ENCODE measurements at places on chromosomes 1 and 21.

- H3K27me3 ChIP-seq: no peaks in the 10 kb centered on the region
- H3K36me3 ChIP-seq: no peaks in the 10 kb centered on the region
- H3K27ac ChIP-seq: no peak overlapping the region
- no peaks in the 10 kb centered on the region for H3K4me1 ChIP-seq
- no peak overlapping the region for H3K4me3 ChIP-seq
- DNase-seq: no peak
Observed at GRCh38 chr1:30677471-30677870, 45.9 kb downstream of the MATN1 start.

DNA sequence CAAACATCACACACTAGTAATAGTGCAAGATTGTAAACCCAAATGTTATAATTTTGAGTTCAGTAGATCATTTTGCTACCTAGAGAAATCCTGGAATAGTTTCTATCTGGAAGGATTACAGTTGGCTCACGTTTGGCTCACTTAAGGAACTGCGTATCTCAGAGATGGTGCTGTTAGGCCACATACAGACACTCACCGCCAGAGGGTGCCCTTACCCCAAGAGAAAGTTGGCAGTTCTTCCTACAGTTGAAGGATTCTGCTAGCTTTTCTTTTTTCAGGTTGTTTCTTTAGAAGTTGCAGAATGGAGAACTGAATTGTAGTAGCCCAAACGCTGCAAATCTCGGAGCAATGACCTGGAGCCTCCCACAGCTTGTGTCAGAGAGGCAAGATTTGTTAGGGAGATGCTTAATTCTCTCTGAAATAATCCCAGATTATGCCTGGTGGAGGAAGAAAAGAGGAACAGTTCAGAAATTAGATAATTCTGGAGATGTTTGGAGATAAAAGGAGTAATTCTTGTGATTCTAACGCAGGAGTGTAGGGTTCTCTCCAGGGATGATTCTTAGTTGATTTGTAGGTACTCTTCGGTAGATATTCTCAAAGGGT lies 87.9 kb upstream of the PAPPA2 start:
- H3K4me1 ChIP-seq: no peaks in the 10 kb centered on the region
- H3K27ac ChIP-seq: no peak overlapping the region
- peak; percentile 57 for DNase-seq
- H3K4me3 ChIP-seq: no peak overlapping the region
- no peaks in the 10 kb centered on the region for H3K27me3 ChIP-seq
- no peaks in the 10 kb centered on the region for H3K36me3 ChIP-seq

DNA sequence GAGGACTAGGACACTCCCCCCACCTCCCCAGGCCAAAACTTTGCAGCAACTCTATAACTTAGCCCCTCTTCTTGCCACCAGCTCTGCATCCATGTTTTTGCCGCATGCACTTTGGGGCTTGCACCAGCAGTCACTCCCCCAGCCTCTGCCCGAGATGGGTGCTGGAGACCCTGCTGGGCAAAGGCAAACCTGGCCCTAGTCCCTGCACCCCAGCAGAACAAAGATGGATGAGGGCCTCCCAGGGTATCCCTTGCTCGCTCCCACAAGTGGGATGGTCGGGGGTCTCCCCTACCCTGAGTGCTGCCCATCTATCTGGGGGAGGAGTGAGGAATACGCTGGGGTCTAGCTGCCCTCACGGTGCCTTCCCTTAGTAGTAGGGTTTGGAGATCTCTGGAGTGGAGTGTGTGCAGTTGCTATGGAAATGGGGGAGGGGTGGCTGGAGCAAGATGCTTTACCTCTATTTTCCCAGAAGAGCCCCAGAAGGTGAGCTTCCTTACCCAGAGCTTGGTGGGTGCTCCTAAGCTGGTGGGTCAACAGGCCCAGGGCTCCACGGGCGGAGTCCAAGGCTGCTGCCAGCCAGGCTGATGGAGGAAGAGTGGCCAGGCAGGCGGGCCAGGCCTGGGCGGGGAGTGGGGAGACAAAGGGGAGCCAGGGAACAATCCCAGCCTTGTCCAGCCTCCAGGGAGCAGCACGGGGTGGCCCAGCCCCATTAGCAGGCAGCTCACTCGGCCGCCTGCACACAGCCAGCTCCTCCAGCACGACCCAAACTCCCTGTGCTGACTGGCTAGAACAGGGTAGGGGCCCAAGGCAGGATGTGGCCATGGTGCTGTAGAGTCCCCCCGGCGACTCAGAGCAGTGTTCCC lies at the start of gene PAQR6:
PAQR6 (minus strand) TSS at position 597 of the 863 bp plus-strand sequence. CDS start 1,325 bp downstream, outside the sequence.
- no peak within 1 kb of the TSS for H3K4me3 ChIP-seq
- H3K27ac ChIP-seq: no peak within 1 kb of the TSS
- peaks cover 3% of the 10 kb centered on the region for H3K4me1 ChIP-seq
- no peak for DNase-seq
- H3K27me3 ChIP-seq: peaks cover 10% of the 10 kb centered on the region

GRCh38 chr1:51385776-51386175 lies 55.4 kb upstream of the TTC39A start:
- H3K36me3 ChIP-seq: no peaks in the 10 kb centered on the region
- no peaks in the 10 kb centered on the region for H3K27me3 ChIP-seq
- DNase-seq: no peak
- H3K27ac ChIP-seq: no peak overlapping the region
- H3K4me1 ChIP-seq: no peaks in the 10 kb centered on the region
- no peak overlapping the region for H3K4me3 ChIP-seq

DNA sequence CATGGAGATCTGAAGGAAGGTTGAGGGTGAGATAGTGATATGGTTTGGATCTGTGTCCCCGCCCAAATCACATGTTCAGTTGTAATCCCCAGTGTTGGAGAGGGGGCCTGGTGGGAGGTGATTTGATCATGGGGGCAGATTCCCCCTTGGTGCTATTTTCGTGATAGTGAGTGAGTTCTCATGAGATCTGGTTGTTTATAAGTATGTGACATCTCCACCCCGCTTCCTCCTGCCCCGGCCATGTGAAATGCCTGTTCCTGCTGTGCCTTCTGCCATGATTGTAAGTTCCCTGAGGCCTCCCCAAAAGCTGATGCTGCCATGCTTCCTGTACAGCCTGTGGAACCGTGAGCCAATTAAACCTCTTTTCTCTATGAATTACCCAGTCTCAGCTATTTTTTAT lies 451.9 kb upstream of the VAMP3 start:
- no peak overlapping the region for H3K4me3 ChIP-seq
- no peak overlapping the region for H3K27ac ChIP-seq
- no peaks in the 10 kb centered on the region for H3K4me1 ChIP-seq
- no peak for DNase-seq
- no peaks in the 10 kb centered on the region for H3K27me3 ChIP-seq
